ENCODE measurements at places on chromosomes 2 and 18.

GRCh38 chr2:200356857-200357384, 50.4 kb downstream of the SPATS2L start:
- no peak for DNase-seq

GRCh38 chr2:69946351-69947324, 14.8 kb downstream of the ASPRV1 start:
- peak; percentile 84 for DNase-seq

DNA sequence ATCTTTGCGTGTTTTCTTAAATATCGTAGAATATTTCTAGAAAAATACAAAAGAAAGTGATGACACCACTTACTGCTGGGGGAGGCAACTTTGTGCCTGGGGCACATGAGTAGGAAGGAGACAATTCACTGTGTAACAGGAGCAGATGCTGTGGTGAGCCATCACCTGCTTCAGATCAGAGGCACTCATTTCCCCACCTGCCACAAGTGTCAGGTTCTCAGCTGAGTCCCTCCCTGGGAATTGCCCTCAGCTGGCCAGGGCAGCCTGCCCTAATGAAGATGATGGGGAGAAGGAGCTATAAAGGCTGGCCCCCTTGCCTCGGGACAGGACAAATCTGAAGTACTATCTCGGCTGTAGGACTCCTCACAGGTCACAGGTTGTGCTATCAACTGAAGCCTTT, 322.8 kb downstream of the STK39 start:
- no peak for DNase-seq

- peak; percentile 80 for DNase-seq
These were observed 837 bp upstream of the ACSL3 start for GRCh38 chr2:222859786-222860612.

DNA sequence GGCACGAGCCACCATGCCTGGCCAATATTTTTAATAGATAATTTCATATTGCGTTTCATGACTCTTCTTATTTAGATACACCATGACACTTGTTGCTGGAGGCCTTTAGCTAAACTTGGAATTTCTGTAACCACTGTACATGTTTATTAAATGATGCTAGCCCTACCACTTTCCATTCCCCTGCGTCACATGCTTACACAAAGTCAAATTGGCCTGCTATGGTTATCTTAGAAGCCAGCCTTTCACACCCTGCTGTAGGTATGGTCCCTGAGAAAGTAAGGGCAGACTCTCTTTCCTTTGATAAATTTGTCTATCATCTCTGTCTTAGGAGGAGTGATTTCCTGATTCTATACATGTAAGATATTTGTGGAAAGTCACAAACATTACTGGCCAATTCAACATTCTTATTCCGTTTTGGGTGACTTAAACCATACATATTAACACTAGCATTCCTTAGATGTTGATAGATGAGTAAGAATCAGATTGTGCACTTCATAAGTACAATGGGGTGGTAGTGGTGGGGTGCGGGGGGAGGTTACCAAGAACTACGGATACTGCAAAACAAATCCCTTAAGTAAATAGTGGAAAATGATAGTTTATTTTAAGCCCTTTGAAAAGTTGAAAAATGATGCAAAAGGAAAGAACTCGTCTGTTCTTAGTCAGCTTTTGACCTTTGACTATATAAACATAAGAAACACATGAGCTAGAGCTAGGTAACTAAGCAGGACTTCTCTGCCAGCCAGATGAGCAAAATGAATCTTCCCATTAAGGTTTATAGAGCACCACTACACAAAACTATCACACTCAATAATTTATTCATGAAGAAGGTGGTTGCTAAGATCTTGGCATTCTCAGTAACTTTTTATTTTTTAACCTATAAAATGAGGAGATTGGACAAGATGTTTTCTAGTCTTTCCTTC, 7.9 kb upstream of the NDUFV2 start:
- DNase-seq = no peak

- peak; percentile 36 for DNase-seq
These were observed 45.9 kb downstream of the ST6GAL2 start for GRCh38 chr2:106839849-106840595.
